ENCODE measurements at places on chromosomes 5 and 9.

DNA sequence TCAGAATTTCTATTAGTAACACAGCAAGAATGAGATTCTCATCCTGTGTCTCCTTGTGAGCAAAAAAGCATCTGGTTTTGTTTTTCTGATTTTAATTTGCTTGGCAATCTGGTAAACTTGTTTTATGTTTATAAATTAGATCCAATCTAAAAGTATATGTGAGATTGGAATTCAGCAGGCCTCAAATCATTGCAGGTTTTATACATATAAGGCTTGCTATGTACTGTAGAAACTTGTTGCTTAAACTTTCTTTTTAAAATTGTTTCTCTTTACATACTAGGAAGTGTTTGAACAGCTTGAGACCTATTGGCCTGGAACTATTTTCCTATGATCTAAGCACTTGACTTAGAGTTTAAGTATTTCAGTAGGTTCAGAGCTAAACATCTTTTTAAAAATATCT, 1037.8 kb downstream of the NR2F1-AS1 start:
- peak; percentile 50 for DNase-seq

- no peak for DNase-seq
Measured at GRCh38 chr5:98794414-98795080, 21.1 kb downstream of the RGMB start.

GRCh38 chr5:35470866-35471265, 146.8 kb upstream of the SPEF2 start:
- peak; percentile 33 for DNase-seq

DNA sequence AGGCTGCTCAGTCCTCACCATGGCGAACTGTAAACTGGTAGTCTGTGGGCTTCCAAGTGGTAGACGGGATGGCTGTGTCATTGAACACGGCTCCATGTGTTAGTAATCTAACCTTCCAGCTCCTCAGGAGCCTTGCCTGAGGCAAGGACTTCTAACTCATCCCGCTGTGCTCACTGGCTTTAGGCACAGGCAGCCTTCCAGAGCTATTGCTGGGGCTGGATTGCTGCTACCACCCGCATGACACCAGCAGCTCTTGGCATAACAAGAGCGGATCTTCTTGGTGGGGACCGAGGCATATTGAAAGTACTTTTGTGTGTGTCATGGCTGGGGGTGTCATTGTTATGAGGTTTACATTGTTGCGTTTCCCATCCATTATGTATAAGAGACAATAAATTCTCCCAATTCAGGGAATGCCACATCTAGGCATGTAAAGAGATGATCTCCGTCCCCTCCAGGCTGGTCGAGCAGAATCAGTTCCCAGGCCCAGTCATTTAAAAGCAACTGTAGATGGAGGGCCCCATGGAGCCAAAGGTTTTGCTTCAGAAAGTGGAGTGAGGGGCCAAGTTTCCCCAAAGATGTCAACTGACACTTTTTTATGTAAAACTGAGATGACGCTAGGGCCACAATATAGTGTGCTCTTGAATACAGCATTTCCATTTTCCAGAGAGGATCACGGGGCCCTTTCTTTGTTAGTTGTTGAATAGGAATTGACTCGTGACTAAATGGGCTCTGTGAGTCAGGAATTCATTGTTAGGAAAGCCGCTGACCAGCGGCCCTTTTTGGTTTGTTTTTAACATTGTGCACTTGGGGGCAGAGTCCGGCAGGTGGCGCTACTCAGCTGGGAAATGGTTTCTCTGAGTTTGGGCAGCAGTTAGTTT, 759.5 kb downstream of the TAF11L14 start:
- DNase-seq = peak; percentile 49

DNA sequence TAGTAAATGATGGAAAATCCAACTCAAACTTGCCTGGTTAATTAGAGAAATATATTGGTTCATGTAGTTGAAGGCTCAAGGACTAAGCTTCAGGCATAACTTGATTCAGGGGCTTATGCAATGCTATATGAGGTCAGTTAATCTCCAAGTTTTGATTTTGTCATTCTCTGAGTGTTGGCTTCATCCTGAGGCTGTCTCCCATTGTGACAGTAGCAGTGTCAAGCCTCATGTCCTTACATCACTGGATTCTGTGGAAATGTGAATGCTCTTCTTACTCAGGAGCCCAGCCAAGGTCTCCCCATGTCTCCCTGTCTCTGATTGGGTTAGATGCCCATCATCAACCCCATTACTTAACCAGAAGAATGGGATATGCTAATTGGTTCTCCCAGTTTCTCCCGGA, 44.4 kb upstream of the SNX2 start:
- DNase-seq = no peak

DNA sequence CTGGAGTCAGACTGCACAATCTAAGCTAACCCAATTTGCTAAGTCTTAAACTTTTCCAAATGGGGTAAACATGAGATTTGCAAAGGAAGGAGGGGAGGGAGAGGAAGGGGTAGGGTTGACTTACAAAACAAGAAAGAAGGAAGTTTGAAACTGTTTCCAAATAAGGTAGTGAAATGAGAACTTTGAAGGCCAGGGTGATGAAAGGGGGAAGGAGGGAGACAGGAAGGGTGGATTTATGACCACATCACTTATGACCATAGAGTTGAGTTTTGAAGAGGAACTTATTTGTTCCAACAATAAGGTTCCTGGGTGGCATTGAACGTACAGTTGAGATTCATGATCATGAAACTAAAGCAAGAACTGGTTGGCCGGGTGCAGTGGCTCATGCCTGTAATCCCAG, 72.5 kb upstream of the DAPK1 start:
- no peak for DNase-seq

- no peak for DNase-seq
Measured at GRCh38 chr5:139092741-139093343, 105.3 kb downstream of the SIL1 start.

DNA sequence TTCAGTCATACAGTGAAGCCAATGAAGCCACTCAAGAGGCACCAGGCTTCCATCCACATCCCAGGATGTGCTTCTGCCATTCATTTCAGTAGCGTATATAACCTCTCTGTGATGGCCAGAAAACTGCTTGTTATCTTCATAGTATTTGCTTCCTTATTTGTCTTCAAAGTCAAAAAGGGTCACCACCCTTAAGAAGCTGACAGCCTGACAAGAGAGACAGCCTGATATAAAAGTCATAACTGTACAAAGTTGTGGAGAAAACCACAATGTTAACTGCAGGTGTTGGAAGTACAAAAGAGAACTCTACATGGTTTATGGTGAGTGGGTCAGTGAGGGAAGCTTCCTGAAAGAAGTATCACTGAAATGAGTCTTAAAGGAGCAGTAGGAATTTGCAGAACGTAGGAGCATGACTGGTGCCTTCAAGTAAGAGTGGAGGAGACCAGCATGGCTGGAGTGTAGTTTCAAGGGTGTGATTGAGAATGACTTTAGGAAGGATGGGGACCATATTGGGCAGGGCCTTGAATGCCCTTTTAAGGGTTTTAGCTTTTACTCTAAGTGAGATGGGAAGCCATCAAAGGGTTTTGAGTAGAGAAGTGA, 33.7 kb downstream of the NIM1K start:
- DNase-seq = no peak

DNA sequence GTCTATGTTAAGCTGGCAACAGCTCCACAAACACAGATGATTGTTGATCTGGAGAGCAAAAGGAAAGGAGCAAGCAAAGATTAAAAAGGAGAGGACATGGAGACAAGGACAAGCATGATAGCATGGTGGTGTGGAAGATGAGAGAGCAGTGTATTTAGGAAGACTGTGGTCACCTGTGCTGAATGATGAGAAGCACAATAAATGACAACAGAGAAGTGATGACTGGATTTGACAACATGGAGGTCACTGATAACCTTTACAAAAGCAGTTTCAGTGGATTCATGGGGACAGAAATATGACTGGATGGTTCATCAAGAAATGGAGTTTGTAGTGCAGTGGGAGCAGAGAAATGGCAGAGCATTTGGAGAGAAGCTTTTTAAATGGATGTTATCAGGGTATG, 20.2 kb downstream of the TTC33 start:
- no peak for DNase-seq

- DNase-seq = peak; percentile 3
Measured at GRCh38 chr9:119369680-119370366, 588 bp upstream of the BRINP1 start.

- DNase-seq = no peak
Measured at GRCh38 chr5:149871471-149871870, 73.1 kb downstream of the PDE6A start.

DNA sequence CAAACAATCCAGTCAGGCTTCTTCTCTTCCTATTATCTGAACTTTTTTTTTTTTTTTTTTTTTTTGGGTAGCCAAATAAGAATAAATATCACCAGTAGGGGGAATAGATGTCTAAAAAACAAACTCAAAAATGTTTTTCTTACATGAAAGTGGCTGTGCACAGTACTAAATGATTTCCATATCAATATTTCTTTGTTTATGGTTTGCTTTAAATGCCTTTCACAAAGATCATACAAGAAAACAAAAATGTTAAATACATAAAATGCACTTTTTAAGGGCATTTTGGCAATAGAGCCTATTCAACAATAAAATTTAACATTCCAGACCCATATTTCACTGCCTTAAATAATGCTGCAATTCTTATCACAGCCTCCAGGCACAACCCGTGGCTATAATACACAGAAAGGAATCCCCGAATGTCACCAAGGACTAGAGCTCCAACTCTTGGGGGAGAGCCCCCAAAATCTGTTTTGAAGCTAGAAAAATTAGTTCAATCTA, 91.1 kb upstream of the TBCA start:
- DNase-seq = peak; percentile 36

- DNase-seq = no peak
Measured at GRCh38 chr5:50445296-50445949, 4.3 kb upstream of the EMB start.

DNA sequence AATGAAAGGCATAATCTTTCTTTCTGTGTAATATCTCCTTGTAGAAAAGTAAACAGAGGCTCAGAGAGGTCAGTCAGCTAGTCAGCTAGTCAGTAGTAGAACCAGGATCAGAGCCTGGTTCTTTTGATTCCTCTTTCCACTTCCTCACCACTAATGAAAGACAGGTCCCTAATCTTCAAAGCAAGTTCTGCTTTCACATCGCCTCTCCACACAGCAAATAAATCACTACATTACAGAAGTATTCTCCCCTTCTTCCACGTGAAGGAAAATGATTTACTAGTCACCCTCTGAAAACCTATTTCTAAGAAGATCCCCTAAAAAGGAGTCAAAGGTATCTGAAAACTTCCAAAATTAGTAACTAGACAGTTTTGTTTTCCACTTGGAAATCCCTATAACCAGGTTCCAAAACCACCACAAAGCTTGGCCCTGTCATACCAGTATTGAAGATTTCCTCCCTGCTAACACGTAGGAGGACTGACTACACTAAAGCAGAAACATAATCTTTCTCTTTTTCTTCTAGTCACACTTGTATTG, 140.5 kb upstream of the TARS1 start:
- peak; percentile 48 for DNase-seq

- no peak for DNase-seq
Measured at GRCh38 chr5:108257996-108258395, 123.9 kb downstream of the FBXL17 start.

GRCh38 chr9:97374811-97375210, 37.1 kb upstream of the TDRD7 start:
- DNase-seq = no peak

- peak; percentile 38 for DNase-seq
Measured at GRCh38 chr5:68745448-68745847, 348.4 kb upstream of the SLC30A5 start.

GRCh38 chr9:116218399-116218798, 64.8 kb downstream of the PAPPA start:
- DNase-seq = no peak

- peak; percentile 11 for DNase-seq
Measured at GRCh38 chr5:170520372-170520771, 16.6 kb downstream of the KCNIP1 start.

DNA sequence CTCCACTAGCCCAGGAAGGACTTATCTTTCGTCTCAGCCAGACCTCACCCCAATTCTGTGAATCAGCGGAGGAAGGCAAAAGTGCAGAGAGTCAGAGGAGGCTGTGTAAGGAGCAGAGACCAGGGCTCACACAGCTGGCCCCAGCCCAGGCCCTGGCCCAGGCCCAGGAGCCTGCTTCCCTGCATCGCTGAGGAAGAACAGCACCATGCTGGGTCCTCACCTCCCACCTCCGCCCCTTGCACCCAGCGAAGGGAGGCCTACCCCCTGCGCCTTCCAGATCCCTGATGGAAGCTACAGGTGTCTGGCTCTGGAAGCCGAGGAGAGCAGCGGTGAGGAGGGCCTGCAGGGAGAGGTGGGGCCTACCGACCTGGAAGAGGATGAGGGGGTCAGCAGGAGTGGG, 22.3 kb upstream of the SYNPO start:
- no peak for DNase-seq

GRCh38 chr9:32590476-32590875, 17.5 kb upstream of the NDUFB6 start:
- DNase-seq = no peak

GRCh38 chr5:65199993-65200675, 281.6 kb downstream of the ADAMTS6 start:
- DNase-seq = peak; percentile 86

GRCh38 chr5:114118511-114118910, 243.4 kb upstream of the KCNN2 start:
- no peak for DNase-seq

- no peak for DNase-seq
Measured at GRCh38 chr5:148645527-148645926, 8.8 kb downstream of the HTR4 start.

DNA sequence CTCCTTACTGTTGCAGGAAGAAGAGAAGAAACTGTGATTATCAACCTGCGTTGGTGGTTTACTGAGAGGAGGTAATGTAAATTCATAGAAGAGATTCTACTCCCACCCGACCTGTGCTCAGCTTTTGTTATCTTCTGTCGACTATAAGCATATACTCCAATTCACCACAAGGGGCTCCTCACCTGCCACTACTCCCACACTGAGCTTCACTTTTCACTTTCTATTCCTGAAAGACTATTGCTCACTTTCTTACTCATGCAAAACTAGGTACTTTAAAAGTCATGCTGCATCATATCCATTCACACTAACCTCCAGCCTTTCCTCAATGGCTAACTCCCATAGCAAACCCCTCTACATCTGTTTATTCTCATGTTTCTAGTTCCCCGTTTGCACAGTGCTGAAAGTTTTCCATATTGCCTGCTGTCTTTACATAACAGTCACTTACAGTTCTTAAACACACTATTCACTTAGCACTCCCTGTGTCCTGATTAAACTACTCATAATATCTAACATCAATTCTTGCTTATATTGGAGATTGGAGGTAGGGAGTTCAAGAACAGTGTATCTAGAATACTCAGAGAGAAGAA, 1062.6 kb downstream of the NR2F1-AS1 start:
- DNase-seq = peak; percentile 76

- no peak for DNase-seq
Measured at GRCh38 chr9:130107955-130108354, 54.2 kb downstream of the GPR107 start.

- DNase-seq = no peak
Measured at GRCh38 chr9:17928228-17928627, 349.4 kb downstream of the SH3GL2 start.

- no peak for DNase-seq
Measured at GRCh38 chr9:68755752-68756151, 50.7 kb downstream of the PIP5K1B start.

DNA sequence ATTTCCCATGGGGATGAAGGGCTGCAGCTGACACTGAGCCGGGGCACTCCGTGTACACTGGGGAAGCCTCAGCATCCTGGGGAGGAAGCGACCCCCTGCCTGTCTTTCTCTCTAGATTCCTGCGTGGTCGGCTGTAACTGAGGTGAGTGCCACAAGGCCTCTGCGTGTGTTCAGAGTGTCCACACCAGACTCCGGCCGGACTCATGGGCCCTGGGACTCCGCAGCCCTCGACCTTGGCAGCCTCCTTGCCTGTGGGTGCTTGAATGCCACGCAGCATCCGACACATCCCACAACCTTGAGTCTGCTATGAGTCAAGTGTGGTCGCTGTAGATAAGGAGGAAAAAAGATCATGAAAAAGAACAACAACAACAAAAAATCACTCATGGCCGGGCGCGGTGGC, 23.4 kb downstream of the PAEP start:
- DNase-seq = no peak
